Stimulated activated CD4-positive, alpha-beta T cell treated with anti-CD3 and anti-CD28 coated beads, Interleukin-15, amount 100 ng/mL, for 24 hours (primary cell): ENCODE measurements at places on chromosomes 12 and 14.

DNA sequence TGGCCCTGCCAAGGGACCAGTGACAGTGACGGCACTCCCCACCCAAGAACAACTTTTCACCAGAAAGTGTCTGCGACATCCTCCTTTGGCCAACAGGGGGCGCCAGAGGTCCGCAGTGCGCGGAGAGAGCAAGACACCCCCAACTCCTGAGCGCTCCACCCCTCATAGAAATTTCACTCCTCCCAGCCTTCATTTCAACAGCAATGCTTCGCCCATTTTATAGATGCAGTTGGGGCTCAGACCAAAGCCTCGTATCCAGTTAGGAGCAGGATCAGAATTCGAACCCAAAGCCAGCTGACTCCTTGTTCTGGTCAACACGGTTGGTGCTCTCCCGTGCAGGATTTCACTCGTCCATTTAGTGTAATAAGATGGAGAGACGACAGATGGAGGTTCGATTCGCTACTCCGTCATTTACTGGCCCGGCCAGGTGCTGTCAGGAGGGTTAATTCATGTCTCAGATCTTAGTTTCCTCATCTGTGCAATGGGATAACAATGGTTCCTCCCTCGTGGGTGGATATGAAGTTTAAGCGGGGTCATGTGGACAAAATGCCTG is 2.4 kb upstream of the POP5 start:
- DNase-seq = peak; percentile 88

- DNase-seq = no peak
Measured at GRCh38 chr14:80446356-80446755, 235.1 kb upstream of the DIO2 start.

DNA sequence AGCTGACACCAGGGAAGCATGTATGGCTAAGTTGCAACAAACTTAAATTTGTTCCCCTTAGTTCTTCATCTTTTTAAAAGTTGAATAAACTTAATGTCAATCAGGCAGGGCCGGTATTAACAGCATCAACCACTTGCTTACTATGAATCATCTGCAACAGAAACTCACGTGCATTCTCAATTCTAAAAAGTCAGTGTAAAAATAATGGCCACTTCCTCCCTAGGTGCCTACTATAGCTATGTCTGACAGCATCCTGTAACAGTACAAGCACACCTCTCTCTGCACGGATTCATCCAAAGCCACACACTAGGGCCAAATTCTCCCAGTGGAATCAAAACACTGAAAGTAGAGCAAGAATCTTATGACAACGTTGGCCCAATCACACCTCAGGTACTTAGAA is 48.6 kb downstream of the PPP1R36 start:
- DNase-seq = no peak

DNA sequence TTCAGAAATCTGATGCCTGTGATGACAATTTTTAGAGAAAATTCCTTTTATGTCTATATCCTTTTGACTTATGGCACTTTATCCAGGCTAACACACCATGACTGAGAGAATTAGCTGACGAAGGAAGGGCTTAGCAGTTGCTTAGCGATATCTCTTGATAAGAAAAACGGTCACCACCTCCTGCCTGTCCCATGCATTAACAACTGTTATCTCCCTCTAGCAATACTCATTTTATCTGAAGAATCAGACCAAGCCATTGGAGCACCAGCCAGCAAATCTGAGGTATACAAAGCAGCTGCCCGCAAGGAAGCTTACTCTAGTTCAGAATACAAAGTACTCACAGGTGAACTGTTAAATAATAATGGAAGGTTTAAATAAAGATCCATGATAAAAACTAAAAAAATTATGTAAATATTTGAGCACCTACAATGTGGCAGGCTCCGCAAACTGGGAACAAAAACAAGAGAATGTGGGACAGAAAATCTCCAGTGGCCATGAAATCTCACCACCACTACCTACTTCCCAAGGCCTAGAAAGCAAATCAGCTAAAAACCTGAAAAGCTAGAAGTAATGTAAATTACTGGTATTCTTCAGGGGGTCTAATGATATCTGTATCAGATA is 24.3 kb downstream of the PPM1H start:
- DNase-seq = no peak

GRCh38 chr12:109902891-109903418 is 2.9 kb downstream of the TCHP start:
- DNase-seq = no peak

DNA sequence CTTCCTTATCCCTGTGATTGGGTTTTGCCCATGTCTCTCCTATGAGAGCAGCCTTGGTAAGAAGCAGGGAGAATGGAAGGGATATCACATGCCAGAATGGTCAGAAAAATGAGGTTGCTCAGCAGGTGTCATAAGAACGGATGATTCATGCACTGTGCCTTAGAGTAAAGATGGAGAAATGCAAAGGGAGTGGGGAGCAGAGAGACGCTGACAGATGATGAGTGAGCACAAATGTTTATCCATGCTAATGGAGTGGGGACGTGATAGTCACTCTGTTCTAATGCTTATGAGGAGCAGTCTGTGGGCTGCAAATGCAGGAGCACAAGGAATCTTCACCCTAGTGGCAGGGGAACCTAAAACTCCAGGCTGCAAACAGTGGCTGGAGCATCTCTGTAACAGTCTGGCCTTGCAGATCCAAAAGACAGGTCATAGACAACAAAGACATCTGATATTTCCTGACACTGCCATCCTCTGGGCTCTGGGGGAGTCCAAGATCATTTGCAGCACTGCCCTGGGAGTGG is 243.2 kb downstream of the CACNA1C start:
- DNase-seq = no peak

DNA sequence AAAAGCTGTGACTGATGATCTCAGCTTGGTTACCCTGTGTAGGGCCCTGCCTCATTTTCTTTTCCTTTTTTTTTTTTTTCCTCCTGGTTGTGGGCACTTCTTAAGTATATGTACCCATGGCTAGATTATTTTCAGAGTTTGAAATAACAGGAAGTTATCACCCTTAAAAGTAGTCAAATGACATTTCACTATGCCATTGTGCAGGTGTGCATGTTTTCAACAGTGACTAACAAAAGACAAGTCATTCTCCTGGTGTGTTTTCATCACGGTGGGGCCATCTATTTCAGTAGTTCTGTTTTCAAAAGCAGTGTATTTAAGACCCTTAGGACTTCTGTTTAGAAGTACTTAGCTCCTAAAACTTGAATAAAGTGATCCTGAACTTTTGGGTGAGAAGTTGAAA is 15.0 kb downstream of the GABARAPL1 start:
- no peak for DNase-seq

DNA sequence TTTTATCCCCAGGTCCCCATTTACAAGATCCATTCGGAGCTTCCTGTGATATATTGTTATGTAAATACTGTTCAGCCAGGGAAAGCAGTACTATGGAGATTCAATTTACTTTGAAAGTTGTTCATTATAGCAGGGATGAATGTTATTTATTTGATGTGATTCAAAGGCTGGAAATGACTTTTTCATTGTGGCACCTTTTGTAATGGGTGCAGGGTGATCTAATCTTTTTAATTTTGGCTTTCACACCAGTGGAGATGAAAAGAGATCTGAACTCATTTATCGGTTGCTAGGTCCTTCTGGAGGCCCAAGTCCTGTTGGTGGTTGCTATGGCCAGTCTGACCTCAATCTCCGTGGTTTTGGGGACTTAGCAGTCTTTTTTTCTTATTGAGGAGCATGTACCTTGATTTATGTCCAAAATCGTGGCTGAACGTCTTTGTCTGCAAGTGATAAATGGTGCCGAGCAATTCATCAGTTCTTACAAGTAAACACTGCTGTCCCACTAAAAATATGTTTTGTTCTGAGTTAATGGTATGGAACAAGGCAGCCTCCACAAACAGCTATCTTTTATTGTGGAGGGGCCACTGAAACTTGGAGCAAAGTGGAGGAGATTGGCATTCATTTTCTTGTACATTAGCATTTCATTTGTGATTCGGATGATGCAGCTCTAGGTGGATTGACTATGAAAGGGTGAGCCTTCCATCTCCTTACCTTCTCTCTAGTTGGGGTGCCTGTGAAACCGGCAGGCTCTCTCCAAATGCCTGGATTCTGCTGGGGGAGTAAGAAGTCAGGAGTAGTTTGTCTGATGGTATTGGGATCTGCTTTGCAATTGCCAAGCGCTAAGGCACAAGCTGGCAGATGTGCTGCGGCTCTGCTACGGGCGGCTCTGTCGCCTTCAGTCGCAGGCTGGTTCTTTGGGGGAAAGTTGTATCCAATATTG is 2.0 kb downstream of the RMST start:
- no peak for DNase-seq

DNA sequence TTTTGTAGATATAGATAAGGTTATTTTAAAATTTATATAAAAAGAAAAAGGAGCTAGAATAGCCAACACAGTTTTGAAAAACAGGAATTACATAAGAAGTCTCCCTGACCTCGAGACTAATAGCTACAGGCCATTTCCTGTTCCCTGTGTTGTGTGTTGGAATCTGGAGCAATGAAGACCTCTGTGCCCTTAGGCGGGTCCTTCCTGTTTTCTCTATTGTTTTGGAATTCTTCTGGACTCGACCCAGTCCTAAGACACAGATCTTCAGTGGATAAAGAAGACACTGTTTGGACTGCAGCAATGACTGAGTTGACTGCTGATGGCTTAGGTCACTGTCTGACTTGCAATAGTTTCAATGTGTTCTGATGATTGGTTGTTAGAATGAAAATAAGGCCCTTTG is 26.2 kb downstream of the SNRPF start:
- no peak for DNase-seq

GRCh38 chr12:111359231-111359913 is 9.5 kb downstream of the PHETA1 start:
- peak; percentile 73 for DNase-seq
